HuH-7.5 (cell line): ENCODE measurements at places on chromosomes 7 and 10.

DNA sequence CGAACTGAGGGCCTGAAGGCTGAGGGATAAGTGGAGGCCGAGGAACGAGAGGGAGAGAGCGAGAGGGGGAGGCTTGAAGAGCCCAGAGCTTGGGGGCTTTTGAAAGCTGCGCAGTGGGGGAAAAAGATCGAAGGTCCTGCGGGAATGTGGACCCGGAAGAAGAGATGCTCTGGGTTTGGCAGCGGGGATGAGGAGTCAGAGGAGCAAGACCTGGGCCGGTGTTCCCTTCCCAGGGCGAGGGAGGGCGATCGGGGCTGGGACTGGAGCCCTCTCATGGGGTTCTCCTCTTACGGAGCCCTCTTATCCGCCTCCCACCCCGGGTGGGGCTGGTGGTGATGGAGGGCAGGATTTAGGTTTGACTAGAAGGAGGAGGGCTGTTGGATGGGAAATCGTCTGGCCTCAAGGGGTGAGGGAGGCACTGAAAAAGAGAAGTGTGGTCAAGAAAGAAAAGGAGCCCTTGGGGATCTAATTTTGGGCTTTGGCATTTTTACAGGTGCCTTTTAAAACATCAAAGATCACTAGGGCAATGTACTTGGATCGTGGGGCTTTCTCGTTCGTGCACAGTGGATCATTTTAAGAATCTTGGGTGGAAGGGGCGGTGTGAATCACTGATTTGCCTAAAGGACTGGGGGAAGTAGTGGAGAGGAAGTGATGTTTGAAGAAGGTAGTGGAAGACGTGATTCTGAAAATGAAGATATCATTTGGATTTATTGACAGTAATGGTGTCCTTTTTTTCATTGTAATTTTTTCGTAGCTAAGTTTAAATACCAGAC, 637 bp downstream of the SAMD8 start:
- peak; percentile 51 for DNase-seq

DNA sequence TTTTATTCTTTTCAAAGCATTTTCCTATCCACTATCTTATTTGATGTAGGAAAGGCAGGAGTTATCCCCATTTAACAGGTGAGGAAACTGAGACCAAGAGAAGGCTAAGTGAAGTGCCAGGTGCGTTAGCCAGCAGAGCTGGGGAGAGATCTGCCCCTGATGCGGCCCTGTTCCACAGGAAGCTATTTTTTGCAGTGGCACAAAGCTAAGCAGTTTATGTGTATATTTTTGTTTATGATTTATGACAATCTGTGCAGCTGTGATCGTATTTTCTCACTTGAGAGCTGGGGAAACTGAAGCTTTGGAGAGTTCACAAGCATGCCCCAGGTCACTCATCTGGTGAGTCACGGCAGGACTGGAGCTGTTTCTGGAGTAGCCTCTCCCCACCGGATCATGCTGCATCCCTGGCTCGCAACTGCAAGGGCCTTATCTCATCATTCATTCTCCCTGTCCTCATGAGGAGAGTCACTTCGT, 38.8 kb downstream of the SLC29A3 start:
- no peak for DNase-seq

GRCh38 chr10:94097656-94098055, 103.9 kb downstream of the PLCE1 start:
- DNase-seq = no peak

- DNase-seq = no peak
Observed at GRCh38 chr7:154568346-154568745, 434.6 kb downstream of the PAXIP1 start.

DNA sequence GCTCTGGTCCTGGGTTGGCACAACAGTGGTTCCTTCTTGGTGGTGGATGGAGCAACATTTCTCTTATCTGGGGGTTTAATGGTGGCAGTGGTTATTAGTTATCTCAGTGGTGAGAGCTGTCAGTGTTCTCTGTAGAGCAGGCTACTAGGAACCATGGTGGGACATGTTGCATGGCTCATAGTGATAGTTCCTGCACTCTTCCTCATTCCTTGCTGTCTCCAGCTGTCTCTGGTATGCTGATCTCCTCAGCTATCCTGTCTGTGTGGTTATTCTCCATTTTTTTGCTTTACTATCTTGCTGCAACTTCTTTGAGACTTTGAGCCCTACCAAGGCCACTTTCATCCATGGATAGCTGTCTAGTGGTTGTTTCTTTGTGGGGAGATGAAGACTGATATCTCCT, 44.0 kb downstream of the CCDC7 start:
- no peak for DNase-seq
